ENCODE measurements at places on chromosomes 5 and 9.

DNA sequence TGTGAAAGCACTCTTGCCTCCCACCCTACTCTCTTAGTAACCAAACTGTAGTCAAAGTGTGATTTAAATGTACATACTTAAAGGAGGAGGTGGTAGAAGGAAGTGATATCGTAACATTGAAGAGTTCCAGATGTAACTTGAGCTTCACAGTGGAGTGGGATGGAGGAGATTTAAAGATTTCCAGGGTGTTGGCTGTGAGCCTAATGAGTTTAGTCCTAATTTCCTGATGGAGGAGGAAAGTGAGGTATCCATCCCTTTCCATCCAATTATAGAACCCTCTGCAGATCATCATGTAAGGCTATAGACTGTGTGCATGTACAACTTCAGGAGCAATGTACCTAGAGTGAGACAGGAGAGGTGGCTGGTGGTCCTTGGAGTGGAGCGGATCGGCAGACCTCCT, 1163.9 kb upstream of the SEMA6A start:
- DNase-seq: no peak

DNA sequence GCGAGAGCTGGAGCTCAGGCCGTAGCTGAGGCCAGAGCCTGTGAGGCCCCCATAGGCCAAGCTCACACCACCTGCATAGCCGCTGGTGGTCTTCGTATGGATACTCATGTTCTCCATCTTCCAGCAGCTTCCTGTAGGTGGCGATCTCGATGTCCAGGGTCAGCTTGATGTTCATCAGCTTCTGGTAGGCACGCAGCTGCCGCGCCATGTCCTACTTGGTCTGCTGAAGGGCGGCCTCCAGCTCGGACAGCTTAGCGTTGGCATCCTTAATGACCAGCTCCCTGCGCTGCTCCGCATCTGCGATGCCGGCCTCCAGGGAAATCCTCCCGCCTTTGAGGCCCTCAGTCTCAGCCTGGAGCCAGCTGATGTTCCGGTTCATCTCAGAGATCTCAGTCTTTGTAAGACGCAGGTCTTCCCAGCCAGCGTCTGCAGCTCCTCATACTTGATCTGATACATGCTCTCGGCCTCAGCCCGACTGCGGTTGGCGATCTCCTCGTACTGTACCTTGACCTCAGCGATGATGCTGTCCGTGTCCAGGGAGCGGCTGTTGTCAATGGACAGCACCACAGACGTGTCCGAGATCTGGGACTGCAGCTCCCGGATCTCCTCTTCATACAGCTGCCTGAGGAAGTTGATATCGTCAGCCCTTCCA, 172.1 kb downstream of the PPP2R2B start:
- DNase-seq: no peak

- DNase-seq: no peak
These were observed 408.3 kb downstream of the MED10 start for GRCh38 chr5:5969942-5970483.

DNA sequence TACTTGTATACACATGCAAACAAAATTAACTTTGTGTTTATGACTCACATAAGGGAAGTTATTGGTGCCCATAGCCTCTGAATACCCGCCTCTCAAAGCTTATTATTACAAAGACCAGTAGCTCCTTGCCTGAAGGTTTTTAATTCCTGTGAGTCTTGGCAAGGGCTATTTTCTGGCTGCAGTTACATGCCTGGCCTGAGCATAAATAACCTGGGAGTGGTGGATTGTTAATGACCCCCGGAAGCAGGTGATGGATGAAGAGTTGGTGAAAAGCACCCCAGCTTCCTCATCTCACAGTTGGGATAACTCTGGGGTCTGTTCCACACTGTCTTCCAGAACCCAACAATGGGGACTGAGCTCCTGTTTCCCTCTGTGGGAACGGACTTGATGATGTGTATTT, 594.5 kb downstream of the PDE4D start:
- no peak for DNase-seq

DNA sequence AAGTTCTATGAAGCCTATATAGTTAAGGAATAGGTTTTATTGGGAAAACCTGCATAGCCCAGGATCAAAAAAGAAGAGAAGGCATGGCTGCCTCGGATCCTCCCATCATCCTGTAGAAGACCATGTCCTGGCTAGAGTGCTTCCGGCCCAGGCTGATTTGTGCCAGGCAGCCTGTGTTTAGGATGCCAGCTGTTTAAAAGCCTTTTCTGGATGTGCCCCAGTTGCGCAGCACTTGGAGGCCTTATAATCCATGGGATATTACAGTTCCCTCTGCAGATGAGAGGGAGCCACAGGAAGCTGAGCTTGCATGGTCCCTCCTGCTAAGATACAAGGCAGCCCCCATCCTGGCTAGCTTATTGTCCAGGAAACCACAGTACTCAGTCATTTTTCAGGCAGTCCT, 97.9 kb downstream of the CHSY3 start:
- no peak for DNase-seq

- no peak for DNase-seq
These were observed 654.7 kb downstream of the LRRC70 start for GRCh38 chr5:63233361-63233760.

DNA sequence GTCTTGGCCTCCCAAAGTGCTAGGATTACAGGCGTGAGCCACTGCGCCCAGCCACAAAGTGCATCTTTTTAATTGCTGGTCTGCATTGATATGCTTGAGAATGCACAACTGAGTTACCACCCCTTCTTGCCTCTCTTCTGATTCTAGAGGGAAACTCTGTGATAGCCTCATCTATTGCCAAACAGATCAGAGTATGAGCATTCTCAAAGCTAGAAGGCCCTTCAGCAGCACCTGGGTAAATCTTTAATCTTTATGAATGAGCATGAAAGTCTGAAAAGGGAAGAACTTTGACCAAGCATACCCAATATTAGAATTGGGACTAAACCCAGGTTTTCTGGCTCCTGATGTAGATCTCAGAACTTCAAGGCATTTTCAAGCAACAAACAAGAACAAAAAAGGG, 298.3 kb upstream of the TNC start:
- no peak for DNase-seq

- no peak for DNase-seq
These were observed 55.8 kb downstream of the ANXA2R start for GRCh38 chr5:42984307-42984706.

- no peak for DNase-seq
These were observed 190.8 kb upstream of the RASA1 start for GRCh38 chr5:87076931-87077330.

- DNase-seq: no peak
These were observed 58.8 kb downstream of the SLC1A1 start for GRCh38 chr9:4548811-4549725.

DNA sequence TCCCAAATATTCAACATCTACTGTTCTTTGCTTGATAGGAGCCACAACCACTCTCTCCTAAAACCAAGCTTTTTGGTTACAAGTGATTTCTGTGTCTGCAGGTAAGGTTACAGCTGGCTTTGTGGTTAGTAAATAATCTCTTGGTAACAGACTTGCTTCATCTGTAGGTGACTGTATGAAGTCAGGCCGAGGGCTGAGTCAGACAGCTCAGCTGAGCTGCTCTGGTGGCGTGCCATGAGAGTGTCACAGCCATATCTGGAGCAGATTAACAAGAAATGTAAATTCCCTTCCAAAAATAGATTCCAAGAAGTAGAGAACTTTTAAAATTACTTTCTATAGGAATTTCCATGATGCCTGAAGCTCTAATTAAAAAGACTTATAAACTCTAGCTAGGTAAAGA, 23.7 kb upstream of the TAS2R1 start:
- DNase-seq: no peak

- no peak for DNase-seq
These were observed 363.5 kb downstream of the SLCO4C1 start for GRCh38 chr5:101932599-101932998.

- DNase-seq: no peak
These were observed at the start of gene BHMT for GRCh38 chr5:79111387-79111959. BHMT (plus strand) TSS chr5:79111809; CDS start chr5:79111886, 77 bp downstream.

- DNase-seq: no peak
These were observed 19.2 kb downstream of the DMAC1 start for GRCh38 chr9:7780261-7780988.

GRCh38 chr5:35356725-35357124, 126.4 kb upstream of the PRLR start:
- no peak for DNase-seq

- no peak for DNase-seq
These were observed 149.9 kb upstream of the HMHB1 start for GRCh38 chr5:143662020-143662419.

- no peak for DNase-seq
These were observed 263.5 kb downstream of the CD180 start for GRCh38 chr5:66933066-66933465.

DNA sequence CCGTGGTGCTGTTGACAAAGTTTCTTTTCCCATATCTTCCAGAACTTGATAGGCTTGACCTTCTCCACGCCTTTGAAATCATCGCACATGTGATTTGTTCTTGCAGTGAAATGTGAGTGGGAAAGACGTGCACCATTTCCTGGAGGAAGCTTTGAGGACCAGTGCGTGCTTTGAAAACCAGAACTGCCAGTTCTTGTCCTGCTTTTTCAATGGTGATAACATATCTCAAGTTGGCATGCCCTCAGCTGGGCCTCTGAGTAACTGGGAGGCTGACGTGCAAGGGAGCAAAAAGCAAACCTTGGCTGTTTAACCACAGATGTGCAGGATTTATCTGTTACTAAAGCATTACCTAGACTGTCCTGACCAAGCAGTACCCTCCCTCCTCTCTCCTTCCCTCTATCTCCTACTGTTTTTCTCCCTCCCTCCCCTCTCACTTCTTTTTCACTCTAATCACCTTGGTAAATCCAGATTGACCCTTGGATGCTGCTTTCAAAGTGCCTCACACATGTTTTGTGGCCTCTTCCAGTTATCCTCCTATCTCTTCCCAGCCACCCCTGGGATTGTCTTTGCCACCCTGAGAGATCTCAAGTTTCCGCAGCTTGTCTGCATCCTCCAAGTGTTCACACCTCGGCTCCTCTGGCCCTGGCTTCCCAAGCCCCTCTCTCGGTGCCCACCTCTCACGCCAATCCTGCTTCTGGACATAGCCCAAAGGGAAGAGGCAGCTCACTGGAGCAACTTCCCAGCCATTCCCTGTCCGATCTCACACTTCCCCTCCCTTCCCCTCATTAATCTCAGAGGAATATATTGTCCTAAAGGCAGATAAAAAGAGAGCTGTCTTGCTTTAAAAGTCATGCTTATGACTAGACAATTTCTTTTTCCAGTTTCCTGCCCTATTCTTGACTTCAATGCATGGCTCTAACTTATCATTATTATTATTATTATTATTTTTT, 198.3 kb downstream of the ERCC6L2 start:
- no peak for DNase-seq

DNA sequence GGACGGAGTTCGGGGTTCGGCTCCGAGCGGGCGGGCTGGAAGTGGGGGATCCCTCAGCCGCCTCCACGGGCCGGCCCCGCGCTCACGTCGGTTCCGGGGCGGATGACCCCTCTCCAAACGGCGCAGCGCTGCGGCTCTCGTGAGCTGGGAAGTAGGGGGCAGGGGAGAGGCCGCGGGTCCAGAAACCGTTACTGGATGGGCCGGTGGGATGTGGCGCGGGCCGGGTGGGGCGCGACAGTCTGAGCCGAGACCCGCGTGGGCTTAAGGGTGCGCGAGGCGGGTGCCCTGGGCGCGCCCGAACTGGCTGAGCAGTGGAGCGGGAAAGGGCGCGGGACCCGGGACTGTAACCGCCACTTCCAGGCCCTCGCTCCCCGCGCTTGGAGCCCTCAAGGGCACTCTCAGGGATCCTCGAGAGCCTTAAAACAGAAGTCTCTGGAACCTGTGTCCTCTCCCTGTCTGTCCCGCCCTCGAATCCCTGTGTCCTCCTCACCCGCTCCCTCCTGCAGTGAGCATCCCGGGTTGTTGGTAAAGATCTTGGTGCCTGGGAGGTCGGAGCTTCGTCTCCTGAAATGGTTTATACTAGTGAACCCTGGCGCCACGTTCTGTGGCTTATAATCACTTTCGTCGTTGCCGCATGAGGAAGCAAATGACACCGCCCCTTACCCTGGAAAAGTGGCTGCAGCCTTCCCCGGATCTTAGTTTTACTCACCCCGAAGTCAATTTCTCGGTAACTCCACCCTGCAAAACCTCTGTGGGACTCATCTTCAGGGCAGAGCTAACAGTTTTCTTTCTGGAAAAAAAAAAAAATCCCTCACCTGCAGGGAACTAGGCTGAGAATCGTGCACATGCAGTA, 571 bp upstream of the MARCHF11 start:
- DNase-seq: no peak

DNA sequence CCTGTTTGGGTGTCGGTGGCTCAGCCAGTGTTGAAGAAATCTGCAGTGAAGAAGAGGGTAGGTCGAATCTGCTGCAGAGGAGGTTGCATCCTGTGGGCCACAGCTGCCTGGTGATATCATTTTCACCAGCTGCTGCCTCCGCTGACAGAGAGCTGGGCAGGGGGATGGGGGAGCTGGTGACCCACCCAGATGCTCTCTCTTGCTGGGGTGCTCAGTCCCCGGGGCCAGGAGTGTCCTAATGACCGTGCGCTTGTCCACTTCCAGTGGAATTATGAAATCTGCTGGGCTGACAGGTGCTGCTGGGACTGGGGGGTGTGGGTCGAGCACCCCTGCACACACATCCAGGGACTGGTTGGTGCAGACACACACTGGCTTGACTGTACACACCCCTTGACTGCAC, 83.2 kb upstream of the IRX4 start:
- DNase-seq: no peak

- DNase-seq: no peak
These were observed 15.7 kb downstream of the MTRR start for GRCh38 chr5:7884491-7885267.

GRCh38 chr5:178287091-178287790, 54.6 kb upstream of the PHYKPL start:
- no peak for DNase-seq

DNA sequence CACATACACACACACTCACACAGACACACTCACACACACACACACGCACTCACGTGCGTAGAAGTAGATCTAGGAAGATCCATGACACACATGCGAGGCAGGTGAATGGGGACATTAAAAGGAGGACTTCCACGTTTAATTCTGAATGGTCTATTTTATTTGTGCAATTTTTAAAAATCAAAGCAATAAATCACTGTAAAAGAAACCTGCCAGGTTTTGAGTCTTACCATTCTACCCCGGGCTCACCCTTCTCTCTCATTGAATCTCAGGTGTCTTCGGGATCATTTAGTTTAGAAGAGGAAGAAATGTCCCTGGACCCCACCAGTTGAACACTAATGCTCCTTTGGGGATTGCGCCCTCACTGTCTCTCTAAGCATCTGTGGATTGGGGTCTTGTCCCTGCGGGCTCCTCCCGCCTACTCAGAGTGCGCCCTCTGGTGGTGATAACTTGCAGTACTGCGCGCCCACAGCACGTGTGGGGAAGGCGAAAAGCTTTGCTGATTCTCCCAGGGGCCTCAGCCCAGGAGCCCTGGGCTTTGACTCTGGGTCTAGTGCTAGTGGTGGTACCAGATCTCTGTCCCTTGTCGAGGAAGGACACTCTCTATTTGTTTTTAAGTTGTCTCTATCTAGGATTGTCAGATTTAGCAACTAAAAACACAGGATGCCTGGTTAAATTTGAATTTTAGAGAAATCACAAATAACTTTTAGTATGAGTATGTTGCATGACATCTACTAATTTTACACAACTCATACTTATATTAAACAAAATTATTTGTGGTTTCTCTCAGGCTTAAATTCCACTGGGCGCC, 34.8 kb downstream of the BOD1 start:
- peak; percentile 25 for DNase-seq

GRCh38 chr9:134632329-134632728, 9.3 kb upstream of the COL5A1 start:
- no peak for DNase-seq

GRCh38 chr9:96135076-96135752, 166.8 kb downstream of the HSD17B3 start:
- DNase-seq: no peak

- DNase-seq: peak; percentile 9
These were observed 9.3 kb upstream of the KIF4B start for GRCh38 chr5:155004138-155004744.
